ENCODE measurements at places on chromosomes 1 and 21.

- DNase-seq, result no peak
These were observed 1.6 kb upstream of the GREM2 start for GRCh38 chr1:240613356-240614142.

DNA sequence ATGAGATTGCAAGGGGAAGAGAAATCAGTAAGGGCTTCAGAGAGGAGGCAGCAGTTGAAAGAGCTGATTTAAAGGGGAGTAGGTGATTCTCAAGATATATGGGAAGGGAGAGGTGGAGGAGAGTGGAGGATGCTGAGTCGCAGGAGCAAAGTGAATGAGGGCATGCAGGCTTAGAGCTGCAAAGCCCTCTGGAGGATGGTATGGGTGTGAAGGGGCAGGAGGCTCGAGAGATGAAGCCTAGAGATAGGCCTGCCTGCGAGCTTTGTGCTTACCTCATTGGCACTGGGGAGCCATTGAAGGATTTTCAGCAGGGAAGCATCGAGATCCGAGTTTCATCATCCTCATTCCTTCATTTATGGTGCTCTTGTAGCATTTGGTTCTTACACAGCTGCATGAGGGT is 15.8 kb upstream of the SH2D2A start:
- no peak for DNase-seq

- DNase-seq, result no peak
These were observed 538.1 kb downstream of the MATN1 start for GRCh38 chr1:30185313-30185712.

- no peak for DNase-seq
These were observed 148.2 kb downstream of the RWDD3 start for GRCh38 chr1:95382000-95382786.

DNA sequence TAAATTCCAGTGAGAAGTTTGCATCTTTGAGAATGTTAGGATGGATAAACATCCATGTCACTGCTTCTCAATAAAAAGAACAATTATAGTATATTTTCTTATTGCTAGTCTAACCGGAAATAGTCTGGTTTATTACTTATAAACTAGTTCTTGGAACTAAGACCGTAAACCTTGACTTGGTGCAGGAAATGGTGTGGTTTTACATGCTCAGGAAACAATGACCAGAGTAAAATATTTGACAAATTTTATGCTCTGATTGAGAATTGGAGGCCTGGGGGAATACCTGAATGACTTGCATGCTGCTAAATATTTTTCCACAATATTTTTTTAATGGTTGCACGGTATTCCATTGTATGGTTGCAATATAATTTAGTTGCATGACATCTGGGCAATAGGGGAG is 76.3 kb downstream of the XCL2 start:
- no peak for DNase-seq

DNA sequence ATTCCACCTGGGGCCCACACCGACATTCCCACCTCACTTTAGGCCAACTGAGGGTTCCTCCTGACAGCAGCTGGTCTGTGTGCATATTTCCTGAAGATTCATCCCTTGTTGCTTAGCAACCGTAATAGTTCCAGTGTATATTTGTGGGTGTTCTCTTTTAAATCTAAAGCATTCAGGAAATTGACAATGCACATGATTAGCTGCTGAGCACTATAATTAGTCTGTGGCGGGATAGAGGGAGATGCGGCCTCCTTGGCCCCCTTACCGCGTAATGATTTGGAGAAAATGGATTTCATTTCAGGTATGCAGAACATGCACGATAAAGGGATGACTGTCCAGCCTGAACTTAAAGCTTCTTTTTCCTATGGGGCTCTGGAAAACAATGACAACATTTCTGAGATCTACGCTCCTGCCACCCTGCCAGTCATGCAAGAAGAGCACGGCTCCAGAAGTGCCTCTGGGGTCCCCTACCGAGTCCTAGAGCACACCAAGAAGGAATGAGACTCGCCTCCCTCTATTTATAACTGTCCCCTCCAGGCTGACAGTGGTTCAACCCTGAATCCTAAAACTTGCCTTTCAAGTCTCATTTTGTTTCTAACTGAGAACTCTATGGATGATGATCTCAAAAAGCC is 33.8 kb upstream of the RCAN3 start:
- DNase-seq, result no peak

GRCh38 chr1:44377925-44378784 is 23.1 kb upstream of the ERI3 start:
- DNase-seq, result peak; percentile 52

DNA sequence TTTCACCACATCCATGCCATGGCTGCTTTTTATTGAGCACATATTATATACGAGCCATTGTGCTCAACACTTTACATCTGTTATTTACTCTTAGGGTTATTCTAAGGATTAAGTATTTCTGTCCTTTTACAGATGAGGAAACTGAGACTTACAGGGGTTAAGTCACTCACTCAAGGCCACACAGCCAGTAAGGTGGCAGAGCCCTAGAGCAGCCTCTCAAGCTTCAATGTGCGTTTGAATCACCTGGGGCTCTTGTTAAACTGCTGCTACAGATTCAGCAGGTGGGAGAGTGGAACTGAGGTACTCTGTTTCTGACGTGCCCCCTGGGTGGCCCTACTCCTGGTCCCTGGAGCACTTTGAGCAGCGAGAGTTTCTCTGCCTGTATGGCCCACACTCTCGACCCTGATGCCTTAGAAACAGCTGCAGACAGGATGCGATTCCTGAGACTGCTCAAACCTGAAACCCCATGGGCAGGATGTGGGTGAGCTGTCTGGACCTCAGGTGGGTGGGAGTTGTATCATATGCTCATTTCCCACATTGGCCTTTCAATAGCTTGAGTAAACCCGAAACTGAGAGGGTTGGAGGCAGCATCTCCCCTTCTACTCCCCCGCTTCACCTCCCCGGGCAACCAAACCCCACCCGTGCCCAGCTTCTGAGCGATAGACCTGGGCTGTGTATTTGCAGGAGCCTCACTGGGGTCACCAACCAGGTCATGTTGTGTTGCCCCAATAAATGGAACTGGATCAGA is 59.3 kb downstream of the MAN1C1 start:
- DNase-seq, result no peak

DNA sequence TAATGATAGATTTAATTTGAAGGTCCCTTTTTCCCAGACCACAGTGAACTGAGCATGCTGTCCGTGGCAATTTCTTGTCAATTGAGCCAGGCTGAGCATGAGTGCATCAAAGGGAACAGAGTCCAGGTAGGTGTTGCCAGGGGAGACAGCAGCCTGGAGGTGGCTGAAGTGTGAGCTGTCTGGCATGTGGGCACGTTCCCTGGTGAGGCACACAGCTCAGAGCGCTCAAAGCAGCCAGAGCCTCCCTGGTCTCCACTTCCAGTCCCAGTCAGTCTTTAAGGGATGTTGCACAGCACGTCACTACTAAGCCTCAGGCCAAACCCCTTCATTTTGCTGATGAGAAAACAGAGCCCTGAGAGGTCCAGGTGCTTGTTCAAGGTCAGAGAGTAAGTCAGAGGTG is 251.4 kb downstream of the MATN1 start:
- no peak for DNase-seq

GRCh38 chr1:172607145-172607544 is 51.8 kb upstream of the FASLG start:
- DNase-seq, result no peak

- no peak for DNase-seq
These were observed 98.1 kb downstream of the TM2D1 start for GRCh38 chr1:61626816-61627215.

- DNase-seq, result no peak
These were observed 29.6 kb upstream of the ID3 start for GRCh38 chr1:23588749-23589548.

GRCh38 chr1:49694251-49694827 is 329.4 kb downstream of the AGBL4 start:
- no peak for DNase-seq

DNA sequence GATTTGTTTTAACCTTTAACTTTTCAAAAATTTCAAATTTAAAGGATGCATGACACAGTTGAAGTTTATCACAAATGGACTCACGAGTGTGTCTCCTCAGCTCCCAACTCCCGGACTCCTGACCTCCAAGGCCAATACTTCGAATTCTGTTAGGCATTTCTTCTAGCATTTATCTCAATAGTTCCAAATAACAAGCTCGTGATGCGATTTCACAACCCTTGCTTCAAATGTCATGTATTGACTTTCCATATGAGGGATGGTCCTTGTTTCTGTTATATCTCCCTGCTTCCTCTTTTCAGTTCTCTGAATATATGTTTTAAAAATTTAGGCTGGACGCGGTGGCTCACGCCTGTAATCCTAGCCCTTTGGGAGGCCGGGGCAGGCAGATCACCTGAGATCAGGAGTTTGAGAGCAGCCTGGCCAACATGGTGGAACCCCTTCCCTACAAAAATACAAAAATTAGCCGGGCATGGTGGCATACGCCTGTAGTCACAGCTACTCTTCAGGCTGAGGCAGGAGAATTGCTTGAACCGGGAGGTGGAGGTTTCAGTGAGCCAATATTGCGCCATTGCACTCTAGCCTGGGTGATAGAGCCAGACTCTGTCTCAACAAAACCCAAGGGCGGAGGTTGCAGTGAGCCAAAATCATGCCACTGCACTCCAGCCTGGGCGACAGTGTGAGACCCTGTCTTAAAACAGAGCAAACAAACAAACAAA is 52.0 kb upstream of the TINAGL1 start:
- DNase-seq, result no peak

DNA sequence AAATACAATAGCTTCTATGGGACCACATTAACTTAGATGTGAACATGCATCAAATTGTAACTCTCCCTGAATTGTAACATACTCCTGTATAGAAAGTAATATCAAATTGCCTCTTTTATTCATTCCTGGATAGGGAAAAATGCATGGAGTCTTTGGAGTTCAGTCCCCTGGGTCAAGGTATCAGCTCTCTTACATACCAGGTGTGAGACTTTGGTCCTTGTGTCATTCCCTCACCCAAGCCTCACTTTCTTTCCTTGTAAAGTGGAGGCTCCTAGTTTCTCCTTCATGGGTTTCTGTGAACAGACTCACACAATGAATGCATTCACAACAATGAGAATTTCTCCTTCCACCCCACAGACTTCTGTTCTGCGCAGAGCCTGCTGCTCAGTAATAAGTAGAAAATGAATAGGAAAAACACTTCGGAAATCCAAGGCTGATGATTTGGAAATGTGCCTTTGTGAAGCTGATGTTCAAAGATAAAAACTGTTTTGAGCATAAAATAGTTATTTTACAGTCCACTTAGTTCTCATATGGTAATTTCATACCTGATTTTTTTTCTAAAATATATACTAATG is 185.3 kb downstream of the AK5 start:
- no peak for DNase-seq

DNA sequence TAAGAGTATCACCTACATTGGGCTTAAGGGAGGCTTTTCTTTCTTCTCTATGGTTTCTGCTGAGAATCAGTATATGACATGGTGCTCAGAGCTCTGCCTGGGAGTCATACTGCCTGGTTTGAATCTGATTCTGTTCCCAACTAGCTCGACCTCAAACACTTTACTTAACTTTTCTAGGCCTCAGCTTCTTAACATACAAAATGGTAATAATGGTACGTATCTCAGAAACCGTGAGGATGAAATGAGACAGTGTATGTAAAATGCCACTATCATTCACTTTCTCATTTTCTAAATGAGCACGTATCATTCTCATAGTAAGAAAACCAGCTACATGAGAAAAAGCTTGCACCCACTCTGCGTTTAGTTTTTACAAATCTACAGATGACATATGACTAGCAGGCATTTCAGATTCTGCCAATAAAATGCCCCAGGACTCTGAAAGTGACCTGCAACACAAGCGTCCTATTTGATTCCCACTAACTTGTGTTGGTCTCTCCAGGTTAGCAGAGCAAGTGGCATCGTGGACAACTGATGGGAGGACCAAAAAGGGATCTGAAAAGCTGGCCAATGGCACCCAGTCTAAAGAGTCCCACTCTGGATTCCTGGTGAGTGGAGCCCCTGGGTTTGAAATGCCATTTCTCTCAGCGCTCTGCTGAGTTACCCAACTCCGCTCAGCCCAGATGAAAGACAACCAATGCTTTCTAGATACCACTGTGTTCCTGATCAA is 6.1 kb downstream of the CTNNBIP1 start:
- DNase-seq, result no peak

DNA sequence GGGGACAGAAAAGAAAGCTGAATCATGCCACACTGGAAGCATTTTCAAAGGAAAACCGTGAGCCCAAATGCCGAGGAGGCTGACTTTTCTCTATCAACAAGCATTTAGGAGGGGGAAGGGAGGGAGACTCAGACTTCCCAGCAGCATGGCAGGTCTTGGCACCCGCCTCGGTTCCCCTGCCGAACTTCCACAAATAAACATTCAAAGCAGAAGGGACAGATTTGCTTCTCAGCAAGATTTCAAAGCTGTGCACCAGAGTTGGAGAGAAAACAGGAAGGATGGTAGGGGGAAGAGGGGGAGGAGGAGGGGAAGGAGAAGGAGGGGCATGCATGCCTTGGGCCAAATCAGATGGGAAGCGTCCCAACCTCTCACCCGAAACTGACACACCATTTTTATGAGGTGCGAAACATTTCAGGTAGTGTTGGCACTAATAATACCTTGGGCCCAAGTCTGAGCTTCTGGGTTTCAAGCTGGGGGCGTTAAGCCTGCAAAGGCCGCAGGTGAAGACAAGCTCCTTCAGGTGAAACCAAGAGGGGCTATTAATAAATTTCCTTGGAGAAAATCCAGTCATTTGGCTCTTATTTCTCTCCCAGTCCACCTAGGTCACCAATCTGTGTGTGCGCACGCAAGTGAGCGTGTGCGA is 26.4 kb downstream of the ABCA4 start:
- DNase-seq, result peak; percentile 64

DNA sequence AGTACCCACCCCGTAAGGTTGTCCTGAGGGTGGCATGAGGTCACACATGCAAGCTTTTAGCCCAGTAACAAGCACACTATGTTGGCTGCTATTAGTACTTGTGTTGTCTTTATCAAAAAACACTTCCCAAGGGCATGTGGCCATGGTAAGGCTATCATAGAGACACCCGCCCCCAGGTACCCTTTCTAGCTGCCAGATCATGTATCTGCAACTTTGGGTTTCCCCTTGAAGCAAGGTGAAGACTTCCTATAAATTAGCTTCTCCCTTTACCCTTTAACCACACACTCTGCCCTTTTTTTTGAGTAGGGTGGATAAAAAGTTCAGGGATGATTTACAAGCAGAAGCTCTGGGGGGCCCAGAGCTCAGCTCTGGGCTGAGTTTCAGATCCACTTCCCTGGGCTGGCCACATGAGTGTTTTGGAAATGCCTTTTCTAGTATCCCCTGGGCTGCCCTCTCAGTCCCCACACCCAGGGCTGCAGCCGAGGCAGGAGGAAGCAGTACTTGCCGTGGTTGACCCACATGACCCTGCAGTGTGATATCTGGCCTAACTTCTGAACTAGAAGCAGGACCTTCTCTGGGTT is 2.0 kb downstream of the ZDHHC18 start:
- no peak for DNase-seq

DNA sequence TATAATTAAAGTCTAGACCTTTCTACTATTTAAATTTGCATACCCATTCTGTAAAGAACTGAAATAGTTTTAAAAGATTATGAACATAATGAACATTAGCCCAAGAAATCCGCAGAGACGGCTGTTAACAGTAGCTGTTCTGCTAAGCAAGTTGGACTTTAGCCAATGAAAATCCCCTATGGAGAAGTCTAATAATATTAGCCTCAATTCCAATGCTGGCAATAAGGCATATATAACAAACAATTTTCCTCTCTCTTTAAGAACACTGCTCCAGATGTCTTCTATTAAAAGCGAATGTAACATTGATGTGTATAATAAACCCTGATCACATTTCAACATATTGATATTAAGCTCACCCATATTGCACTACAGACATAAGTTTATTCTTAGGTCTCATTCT is 221.3 kb upstream of the KCTD3 start:
- DNase-seq, result peak; percentile 15

All from NCI-H446 (cell line).